ENCODE measurements at places on chromosomes 3 and 15.

DNA sequence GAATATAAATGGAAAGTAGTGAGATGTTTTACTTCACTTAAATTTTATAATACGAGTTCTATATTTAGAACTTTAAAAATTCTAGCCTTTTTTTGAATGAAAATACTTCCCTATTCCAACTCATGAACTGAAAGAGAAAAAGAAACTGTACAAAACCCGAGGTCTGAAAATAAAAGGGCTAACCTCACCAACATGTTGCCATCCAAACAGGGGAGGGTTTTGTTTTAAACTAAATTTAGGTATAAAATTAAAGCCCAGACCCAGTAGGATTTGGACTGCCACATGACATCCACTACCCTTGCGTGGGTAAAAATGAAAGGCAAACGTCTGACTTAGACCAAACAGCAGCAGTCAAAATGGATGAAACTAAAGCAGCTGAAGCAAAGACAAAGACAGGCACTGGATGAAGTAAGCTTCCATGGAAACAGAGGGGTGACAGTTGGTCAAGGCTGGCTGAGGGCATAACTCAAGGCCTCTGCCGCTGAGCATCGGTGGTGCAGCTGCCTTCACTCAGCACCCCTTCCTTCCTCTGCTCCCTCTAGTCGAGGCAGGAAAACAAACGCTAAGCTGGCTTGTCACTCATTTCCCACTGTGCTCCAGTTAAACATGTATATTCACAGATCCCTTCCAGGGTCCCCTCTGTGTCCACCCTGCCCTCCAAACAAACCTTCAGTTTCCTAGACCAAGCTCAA lies 58.1 kb downstream of the TM4SF4 start:
- DNase-seq: no peak

GRCh38 chr15:92112711-92113110 lies 259.2 kb downstream of the SLCO3A1 start:
- DNase-seq: no peak

- no peak for DNase-seq
These were observed 693 bp downstream of the CD200 start for GRCh38 chr3:112333381-112334317.

DNA sequence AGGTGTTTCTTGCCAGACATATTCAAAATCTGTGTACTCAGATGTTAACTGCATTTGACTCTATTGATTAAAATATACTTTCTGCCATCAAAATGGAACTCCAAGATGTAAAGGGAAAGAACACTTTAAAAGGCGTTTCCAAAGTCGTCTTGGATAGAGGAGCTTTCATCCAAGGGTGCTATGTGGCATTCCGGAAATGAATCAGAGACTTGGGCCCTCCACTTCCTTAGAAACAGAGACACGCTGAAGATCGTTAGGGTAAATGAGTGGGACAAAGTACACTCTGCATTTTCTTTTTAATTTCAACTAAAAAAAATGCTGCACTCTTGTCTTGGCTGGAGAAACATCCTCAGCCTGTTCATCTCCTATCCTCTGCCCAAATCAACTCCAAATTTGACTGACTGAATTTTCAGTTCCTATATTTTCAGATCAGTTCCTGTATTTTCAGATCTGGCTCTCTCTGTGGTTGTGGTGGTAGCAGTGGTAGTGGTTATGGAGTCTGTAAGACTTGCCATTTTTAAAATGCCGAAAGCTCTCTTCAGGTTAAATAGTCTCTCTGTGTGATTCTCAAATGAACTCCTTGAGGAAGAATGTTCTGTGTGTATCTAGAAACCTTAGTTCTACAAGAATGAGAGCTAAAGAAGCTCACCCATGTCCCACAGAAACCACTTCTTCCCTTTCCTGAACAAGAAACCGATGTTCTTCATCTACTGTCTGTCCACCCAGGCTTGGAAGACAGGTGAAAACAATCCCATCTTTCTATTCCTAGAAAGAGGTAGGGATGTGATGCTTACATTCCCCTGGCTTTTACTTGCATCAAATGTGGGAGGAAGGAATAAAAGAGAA lies 156.8 kb upstream of the ICE2 start:
- DNase-seq: no peak

DNA sequence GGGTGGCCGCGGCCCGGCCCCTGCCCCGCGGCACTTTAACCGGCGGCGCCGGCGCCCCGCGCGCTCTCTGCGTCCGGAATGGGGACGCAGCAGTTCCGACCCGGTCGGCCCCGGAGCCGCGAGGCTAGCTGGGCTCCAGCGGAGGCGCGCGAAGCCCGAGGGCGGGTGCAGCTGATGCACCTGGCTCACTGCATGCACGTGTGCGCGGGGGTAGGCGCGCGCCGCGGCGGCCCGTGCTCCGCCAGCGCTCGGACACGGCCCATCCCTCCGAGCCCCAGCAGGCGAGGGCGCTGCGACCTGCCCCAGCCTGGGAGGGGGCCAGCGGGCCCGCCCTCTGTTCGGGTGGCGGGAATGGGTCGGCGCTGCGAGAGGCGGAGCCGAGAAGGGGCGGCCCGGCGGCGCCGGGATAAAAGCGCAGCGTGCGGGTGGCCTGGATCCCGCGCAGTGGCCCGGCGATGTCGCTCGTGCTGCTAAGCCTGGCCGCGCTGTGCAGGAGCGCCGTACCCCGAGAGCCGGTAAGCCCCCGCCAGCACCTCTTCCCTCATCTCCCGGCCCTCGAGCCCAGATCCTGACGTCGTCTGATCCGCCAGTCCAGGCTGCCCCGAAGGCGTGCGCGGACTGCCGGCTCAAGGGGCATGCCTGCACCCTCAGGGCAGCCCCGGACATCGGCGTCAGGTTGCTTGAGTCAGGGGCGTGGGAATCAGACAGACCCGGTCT lies at the start of the genes CHDH and IL17RB:
Gene CHDH (minus strand): TSS at position 286 of the 717 bp plus-strand sequence. CDS start 22,411 bp downstream, outside the sequence.
Gene IL17RB (plus strand): TSS at position 435 of the 717 bp plus-strand sequence. CDS start 21 bp downstream, at position 456.
- no peak for DNase-seq

DNA sequence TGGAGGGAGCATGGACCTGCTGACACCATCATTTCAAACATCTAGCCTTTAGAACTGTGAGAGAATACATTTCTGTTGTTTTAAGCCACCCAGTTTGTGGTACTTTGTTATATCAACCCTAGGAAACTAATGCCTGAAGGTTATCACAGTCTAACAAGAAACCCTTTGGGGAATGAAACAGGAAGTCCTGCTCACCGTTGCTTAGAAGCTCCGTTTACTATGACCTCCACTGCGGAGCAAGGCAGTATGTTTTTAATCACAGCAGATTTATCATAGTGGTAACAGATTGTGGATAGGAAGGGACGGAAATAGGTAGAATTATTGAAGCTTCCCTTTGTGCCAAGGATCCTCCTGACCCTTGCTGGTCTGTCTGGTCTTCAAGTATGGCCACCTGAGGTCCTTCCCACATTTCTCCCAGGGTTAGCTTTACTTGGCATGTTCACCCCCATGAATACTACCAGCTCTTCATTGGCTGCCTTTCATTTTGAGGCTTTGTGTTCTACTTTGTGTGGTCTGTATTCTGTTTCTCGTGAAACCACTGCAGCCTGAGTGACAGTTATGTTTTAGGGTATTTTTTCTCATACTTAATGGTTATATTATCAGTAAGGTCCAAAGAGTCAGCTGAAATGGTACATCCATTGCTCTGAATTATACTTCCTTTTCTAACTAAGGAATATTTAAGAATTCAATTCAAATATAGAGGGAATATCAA lies 201.6 kb downstream of the CHST2 start:
- no peak for DNase-seq

DNA sequence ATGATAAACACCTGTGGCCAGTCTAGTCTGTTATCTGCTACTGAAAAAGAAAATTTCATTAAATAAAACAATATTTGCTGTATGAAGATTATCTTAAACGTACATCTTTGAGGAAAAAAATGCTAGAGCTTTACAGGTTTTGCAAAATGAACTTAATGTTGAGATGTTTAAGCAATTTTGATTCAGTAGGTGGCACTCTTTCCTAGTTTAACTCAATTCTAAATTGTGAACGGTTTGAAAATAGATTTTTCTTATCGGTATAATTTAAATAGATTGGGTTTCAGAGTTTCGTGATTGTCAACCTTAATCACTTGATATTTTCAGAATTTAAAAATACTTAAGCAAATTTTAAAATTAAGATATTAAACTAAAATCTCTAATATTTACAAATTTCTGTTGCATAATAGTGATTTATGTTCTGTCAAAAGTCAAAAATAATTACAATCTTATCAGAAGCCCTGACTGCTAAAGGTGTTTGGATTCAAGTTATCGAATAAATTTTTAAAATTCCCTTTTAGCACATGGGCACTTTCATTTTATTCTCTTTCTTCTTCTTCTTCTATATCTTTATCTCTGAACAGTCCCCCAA lies 7.0 kb upstream of the RNF111 start:
- DNase-seq: no peak

- DNase-seq: no peak
These were observed 10.7 kb upstream of the CYP8B1 start for GRCh38 chr3:42886294-42886822.

GRCh38 chr3:72273615-72274014 lies 488.7 kb upstream of the PROK2 start:
- DNase-seq: no peak

- no peak for DNase-seq
These were observed 35.1 kb downstream of the CCK start for GRCh38 chr3:42230860-42231259.

DNA sequence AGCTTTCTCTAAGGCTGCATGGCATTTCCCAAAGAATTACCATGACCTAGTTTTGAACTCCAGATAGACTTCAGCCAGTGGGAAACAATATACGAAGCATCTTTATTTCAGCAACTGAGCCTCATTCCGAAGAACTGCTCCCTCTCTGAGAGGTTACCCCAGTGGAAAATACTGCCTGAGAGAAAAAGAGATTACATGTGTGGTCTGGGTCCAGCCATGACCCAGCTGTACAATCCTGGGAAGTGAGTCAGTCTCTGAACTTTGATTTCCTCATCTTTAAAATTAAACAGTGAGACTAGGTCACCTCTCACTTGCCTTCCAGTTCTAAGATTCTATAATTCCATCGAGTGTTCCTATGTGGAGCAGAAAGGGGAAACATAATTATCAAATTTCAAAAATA lies 42.4 kb downstream of the TNIK start:
- no peak for DNase-seq
